ENCODE measurements at places on chromosomes 11 and 22. TPM values are rescaled to one million over a fixed set of nuclear protein-coding genes. Genes with fewer than 3 reads are reported as not detected.

DNA sequence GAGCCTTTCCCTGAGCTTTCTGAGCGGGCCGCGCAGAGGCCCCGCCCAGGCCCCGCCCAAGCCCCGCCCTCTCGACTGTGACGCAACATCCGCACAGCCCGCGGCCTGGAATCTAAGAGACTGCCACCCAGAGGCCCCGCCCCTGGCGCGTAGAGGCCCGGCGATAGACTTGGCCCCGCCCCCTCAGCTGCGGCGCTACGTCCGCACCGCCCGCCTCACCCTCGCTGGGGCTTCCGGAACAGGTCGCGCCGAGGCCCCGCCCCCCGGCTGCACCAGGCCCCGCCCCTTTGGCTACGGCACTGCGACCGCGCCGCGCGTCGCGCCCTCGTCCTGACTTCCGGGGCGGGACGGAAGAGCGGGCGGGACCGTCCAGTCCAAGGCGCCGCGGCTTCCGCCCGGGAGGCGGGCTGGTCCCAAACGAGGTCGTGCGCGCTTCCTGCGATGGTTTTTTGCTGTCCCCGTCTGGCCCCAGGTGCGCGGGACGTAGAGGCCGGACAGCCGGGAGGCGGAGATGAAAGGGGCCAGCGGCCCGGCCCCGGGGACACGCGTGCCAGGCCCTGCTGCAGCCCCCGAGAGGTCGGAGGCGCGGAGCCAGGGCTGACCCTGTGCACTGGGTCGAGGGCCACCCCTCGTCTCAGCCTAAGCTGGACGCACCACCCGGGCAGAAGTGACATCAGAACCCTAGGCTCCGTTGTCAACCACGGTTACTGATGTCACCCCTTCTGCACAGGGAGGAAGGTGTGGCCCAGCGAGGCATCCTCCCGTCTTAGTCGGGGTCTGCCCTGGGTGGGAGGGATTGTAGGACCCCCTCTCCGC lies 59.0 kb upstream of the WNT7B start:
- H3K4me3 ChIP-seq = peak overlapping the region; percentile 87
- peak overlapping the region; percentile 90 for H3K27ac ChIP-seq
- DNase-seq = peak; percentile 99
- peaks cover 21% of the 10 kb centered on the region for H3K4me1 ChIP-seq

- H3K27ac ChIP-seq = no peak overlapping the region
- H3K4me3 ChIP-seq = no peak overlapping the region
- H3K27me3 ChIP-seq = no peaks in the 10 kb centered on the region
- H3K36me3 ChIP-seq = peaks cover 61% of the 10 kb centered on the region
- H3K4me1 ChIP-seq = peaks cover 3% of the 10 kb centered on the region
These were observed 136.0 kb downstream of the SERGEF start for GRCh38 chr11:17876827-17877226.

The RHOD gene
- not detected for polyA plus RNA-seq

GRCh38 chr22:37898441-37899181 lies 7.5 kb upstream of the MICALL1 start:
- no peak for DNase-seq
- H3K36me3 ChIP-seq = no peaks in the 10 kb centered on the region

GRCh38 chr11:120021978-120022377 lies 115.9 kb downstream of the TRIM29 start:
- no peak overlapping the region for H3K27ac ChIP-seq
- peaks cover 7% of the 10 kb centered on the region for H3K27me3 ChIP-seq
- H3K4me1 ChIP-seq = no peaks in the 10 kb centered on the region
- DNase-seq = no peak

- no peaks in the 10 kb centered on the region for H3K36me3 ChIP-seq
- H3K27me3 ChIP-seq = no peaks in the 10 kb centered on the region
- peak; percentile 73 for DNase-seq
- no peak overlapping the region for H3K27ac ChIP-seq
- no peak overlapping the region for H3K4me3 ChIP-seq
- H3K4me1 ChIP-seq = no peaks in the 10 kb centered on the region
These were observed 74.4 kb downstream of the ARHGAP32 start for GRCh38 chr11:129117595-129118350.

GRCh38 chr22:50304528-50305392 lies 2.7 kb downstream of the PLXNB2 start:
- no peak overlapping the region for H3K4me3 ChIP-seq
- no peaks in the 10 kb centered on the region for H3K36me3 ChIP-seq
- H3K27ac ChIP-seq = no peak overlapping the region

The CRYBB2 gene
- polyA plus RNA-seq = not detected

- DNase-seq = no peak
- H3K4me1 ChIP-seq = no peaks in the 10 kb centered on the region
- no peak overlapping the region for H3K27ac ChIP-seq
- no peak overlapping the region for H3K4me3 ChIP-seq
These were observed 43.9 kb downstream of the BBOX1 start for GRCh38 chr11:27084518-27084917.

The CD3D gene
- polyA plus RNA-seq = 1,259 TPM

GRCh38 chr11:102831489-102832440 lies 11.6 kb downstream of the MMP3 start:
- peaks cover 3% of the 10 kb centered on the region for H3K4me1 ChIP-seq
- no peak overlapping the region for H3K27ac ChIP-seq
- H3K4me3 ChIP-seq = no peak overlapping the region
- DNase-seq = no peak

DNA sequence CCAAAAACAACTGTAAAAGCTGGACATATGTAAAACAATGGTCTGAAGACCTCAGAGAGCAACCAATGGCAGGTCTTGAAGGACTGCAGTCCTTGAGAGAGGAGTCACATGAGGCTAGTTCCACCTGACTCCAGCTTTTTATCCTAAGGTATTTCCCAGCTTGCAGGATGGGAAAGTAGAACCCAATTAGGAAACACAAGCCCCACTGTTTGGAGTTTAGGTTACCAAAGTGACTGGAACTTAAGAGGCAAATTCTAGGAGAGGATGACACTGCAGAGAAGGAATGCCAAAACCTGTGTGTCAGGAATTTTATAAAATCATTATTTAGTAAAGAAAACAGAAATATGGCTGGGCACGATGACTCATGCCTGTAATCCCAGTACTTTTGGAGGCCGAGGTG lies 18.4 kb downstream of the OR2AT4 start:
- no peak overlapping the region for H3K27ac ChIP-seq
- H3K4me1 ChIP-seq = no peaks in the 10 kb centered on the region
- no peak overlapping the region for H3K4me3 ChIP-seq

DNA sequence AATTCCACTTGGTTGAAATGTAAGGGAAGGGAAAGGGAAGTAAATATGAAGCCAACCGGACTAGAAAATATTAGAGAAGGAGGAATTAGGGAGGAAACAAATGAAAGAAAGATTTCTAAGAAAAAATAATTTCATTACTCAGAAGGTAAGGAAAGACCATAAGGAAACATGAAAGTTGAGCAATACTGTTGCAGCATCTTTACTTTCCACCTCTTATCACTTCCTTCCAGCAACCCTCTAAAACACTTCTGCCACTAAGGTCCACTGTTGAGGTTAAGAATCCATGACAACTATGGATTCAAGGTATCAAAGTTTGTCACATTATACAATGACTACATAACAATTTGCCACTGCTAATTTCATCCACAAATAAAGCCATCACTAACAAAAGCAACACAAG lies 308.6 kb downstream of the DLG2 start:
- no peak overlapping the region for H3K27ac ChIP-seq
- no peaks in the 10 kb centered on the region for H3K27me3 ChIP-seq
- no peaks in the 10 kb centered on the region for H3K4me1 ChIP-seq
- DNase-seq = no peak
- H3K4me3 ChIP-seq = no peak overlapping the region

The HIPK3 gene
- 25.6 TPM for polyA plus RNA-seq

The P2RY2 gene
- not detected for polyA plus RNA-seq

The ADM gene
- 0.15 TPM for polyA plus RNA-seq

DNA sequence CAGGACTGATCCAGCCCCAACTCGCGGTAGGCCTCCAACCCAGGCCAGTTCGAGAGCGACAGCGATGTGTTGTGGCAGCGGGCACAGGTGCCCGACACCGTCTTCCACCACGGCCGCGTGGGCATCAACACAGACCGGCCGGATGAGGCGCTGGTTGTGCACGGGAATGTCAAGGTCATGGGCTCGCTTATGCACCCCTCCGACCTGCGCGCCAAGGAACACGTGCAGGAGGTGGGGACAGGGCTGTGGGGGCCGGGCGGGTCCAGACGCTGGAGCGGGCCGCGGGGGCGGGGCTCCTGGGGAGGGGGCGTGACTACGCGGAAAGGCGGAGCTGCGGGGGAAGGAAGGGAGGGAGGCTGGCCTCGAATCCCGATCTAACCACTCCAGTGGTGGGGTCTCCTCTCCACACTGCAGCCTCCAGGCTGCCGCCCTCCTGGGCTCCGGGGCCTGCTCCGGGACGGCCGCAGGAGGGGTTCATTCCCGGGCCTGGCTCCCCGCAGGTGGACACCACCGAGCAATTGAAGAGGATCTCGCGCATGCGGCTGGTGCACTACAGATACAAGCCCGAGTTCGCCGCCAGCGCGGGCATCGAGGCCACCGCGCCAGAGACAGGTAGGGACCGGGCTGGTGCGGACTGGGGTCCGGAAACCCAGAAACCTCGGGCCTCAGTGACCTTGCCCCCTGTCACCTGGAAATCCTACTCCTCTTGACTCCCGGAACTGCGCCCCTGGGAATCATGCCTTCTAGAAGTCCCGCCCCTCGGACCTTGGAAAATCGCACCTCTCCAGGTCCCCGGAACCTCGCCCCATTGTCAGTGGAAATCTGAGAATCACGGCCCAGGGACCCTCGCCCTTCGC lies 14.9 kb downstream of the TMEM258 start:
- no peaks in the 10 kb centered on the region for H3K36me3 ChIP-seq
- H3K4me1 ChIP-seq = peaks cover 21% of the 10 kb centered on the region
- no peak overlapping the region for H3K27ac ChIP-seq
- H3K4me3 ChIP-seq = peak overlapping the region; percentile 66
- peak; percentile 39 for DNase-seq

The TSPAN18 gene
- polyA plus RNA-seq = 5.5 TPM

- H3K36me3 ChIP-seq = no peaks in the 10 kb centered on the region
- no peak overlapping the region for H3K27ac ChIP-seq
- no peak overlapping the region for H3K4me3 ChIP-seq
- no peaks in the 10 kb centered on the region for H3K4me1 ChIP-seq
- DNase-seq = no peak
These were observed 29.0 kb upstream of the ACCSL start for GRCh38 chr11:44018829-44019228.

The MS4A6E gene
- not detected for polyA plus RNA-seq

- H3K27ac ChIP-seq = no peak overlapping the region
- no peak overlapping the region for H3K4me3 ChIP-seq
- H3K4me1 ChIP-seq = no peaks in the 10 kb centered on the region
- peaks cover 17% of the 10 kb centered on the region for H3K27me3 ChIP-seq
These were observed 571.2 kb downstream of the TBC1D22A start for GRCh38 chr22:47333625-47334024.

DNA sequence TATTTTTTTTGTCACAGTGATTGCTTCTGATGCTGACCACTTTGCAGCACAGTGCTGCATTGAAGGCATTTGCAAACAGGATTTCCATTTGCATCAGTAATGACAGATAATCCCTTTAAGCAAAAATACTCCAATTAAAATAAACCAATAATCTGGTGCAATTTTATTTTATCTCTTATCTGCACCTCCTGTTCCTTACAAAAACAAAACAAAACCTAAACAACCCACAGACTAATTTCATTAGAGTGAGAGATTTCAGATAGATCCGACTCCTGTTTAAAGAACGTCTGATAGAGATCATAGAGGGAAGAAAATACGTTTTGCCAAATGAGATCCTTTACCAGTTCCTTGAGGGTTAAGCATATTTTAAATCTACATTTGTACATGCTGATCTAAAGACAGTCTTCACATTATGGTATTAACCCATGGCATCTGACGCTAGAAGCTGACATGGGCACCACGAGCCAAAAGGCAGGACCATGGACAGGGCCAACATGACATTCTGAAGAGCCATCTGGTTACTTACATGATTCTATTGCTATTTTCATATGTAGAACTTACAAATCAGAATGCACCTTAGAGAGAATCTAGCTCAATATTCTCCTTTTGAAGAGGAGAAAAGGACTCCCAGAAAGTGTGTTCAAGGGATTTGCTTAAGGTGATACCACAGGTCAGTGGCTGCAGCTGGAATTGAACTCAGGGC lies 286.2 kb upstream of the NARS2 start:
- no peaks in the 10 kb centered on the region for H3K4me1 ChIP-seq
- no peak overlapping the region for H3K4me3 ChIP-seq
- H3K27ac ChIP-seq = no peak overlapping the region
- no peak for DNase-seq
- peaks cover 4% of the 10 kb centered on the region for H3K27me3 ChIP-seq

DNA sequence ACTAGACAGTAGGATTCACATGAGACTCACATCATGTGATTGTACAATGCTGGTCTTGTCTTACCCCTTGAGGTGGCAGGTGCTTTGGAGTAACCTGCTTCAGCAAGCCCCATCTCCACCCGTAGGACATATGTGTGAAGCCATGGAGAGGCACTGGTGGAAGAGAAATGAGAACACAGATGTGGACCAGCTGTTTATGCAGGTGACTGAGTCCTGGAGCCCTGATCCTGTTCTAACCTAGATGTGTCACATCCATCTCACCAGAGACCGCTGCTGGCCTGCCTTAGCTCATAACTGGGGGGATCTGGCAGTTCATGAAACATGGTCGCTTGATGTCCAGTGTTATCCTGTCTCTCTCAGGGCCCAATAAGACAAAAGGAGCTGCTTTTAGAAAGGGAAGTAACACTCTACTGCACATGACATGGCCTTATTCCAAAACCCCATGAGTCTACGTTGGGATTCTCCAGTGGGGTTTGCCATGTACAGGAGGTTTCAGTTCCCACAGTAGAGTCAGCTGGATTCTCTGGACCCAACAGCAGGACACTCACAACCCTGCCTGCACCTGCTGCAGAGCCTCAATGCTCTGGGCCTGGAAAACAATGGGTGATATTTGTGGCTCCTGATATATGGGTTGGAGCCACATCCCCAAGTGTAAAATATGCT lies 62.0 kb downstream of the GGTLC2 start:
- H3K4me1 ChIP-seq = peaks cover 5% of the 10 kb centered on the region
- no peak overlapping the region for H3K4me3 ChIP-seq
- DNase-seq = no peak
- no peak overlapping the region for H3K27ac ChIP-seq
- no peaks in the 10 kb centered on the region for H3K27me3 ChIP-seq

The KIRREL3 gene
- polyA plus RNA-seq = not detected

DNA sequence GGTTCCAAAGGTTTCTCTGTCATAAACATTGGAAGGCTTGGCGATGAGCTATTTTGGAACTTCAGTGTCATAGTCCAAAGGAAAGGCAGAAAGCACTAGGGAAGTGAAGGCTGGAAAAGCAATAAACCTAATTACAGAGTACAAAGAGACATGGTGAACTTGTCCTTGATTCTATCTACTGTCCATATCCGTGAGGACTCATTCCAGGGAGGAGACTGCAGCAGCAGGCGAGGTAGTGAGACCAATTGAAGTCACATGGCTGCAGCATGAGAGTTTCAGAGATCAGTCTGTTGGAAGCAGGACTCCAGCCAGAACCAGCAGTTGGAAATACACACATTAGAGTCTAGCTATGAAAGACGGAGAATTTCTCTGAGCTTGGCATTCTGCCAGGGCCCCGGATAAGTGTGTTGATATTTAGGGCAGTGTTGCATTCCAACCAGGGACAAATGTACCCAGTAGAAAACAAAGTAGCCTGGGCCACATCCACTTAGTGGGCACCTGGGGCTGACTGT lies 54.1 kb upstream of the ARHGAP42 start:
- no peaks in the 10 kb centered on the region for H3K27me3 ChIP-seq
- H3K27ac ChIP-seq = no peak overlapping the region
- no peak overlapping the region for H3K4me3 ChIP-seq

GRCh38 chr11:111731821-111732220 lies 34.4 kb downstream of the PPP2R1B start:
- H3K27ac ChIP-seq = no peak overlapping the region
- peaks cover 9% of the 10 kb centered on the region for H3K4me1 ChIP-seq
- H3K36me3 ChIP-seq = peaks cover 9% of the 10 kb centered on the region
- no peak for DNase-seq
- H3K27me3 ChIP-seq = no peaks in the 10 kb centered on the region
- no peak overlapping the region for H3K4me3 ChIP-seq

Measured in naive thymus-derived CD8-positive, alpha-beta T cell (primary cell).